Small intestine (tissue), 16 donors: ENCODE measurements at places on chromosomes 1 and 21. TPM values are rescaled to one million over a fixed set of nuclear protein-coding genes. Genes with fewer than 3 reads are reported as not detected.

- H3K27me3 ChIP-seq, result no peaks in the 10 kb centered on the region
- H3K4me1 ChIP-seq, result no peaks in the 10 kb centered on the region
- peak within 1 kb of the TSS; percentile 94 for H3K27ac ChIP-seq
- peak within 1 kb of the TSS; percentile 28 for H3K4me3 ChIP-seq
Measured at GRCh38 chr1:161198897-161199431, at the start of gene ADAMTS4. Gene ADAMTS4 (minus strand): TSS chr1:161199054. CDS start chr1:161198627, 427 bp downstream.

DNA sequence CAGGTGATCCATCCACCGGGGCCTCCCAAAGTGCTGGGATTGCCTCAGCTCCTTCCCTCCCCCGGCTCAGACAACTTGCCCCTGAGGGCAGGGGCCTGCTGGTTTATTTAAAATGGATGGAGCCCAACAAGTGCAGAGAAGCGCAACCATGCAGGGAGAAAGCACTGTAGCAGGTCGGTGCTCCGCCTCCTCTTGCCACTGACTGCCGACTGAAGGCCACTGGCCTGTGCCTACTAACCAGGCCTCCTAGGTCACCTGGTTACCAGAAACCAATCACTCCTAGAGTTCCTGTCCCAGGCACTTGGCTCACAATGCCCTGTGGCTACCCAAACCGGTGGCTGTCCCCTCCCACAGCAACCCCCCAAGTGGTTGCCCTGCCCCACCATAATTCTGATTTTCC, 35.9 kb downstream of the ZNF695 start:
- no peak overlapping the region for H3K27ac ChIP-seq
- no peak for DNase-seq
- H3K4me3 ChIP-seq, result no peak overlapping the region
- no peaks in the 10 kb centered on the region for H3K4me1 ChIP-seq
- H3K27me3 ChIP-seq, result no peaks in the 10 kb centered on the region

- no peaks in the 10 kb centered on the region for H3K36me3 ChIP-seq
- no peak for DNase-seq
- H3K4me3 ChIP-seq, result no peak overlapping the region
- H3K27ac ChIP-seq, result no peak overlapping the region
Measured at GRCh38 chr1:38727684-38728584, 131.6 kb downstream of the RRAGC start.

The C1orf226 gene
- 14.1 TPM for polyA plus RNA-seq

The PROK1 gene
- 0.06 TPM for polyA plus RNA-seq

- peaks cover 10% of the 10 kb centered on the region for H3K4me1 ChIP-seq
- H3K36me3 ChIP-seq, result no peaks in the 10 kb centered on the region
- H3K4me3 ChIP-seq, result no peak overlapping the region
- H3K27me3 ChIP-seq, result no peaks in the 10 kb centered on the region
- no peak for DNase-seq
Measured at GRCh38 chr21:38948377-38949069, 142.8 kb downstream of the ETS2 start.

The CLCA1 gene
- polyA plus RNA-seq, result 90.2 TPM

- no peaks in the 10 kb centered on the region for H3K36me3 ChIP-seq
- no peak overlapping the region for H3K27ac ChIP-seq
- H3K27me3 ChIP-seq, result no peaks in the 10 kb centered on the region
- H3K4me3 ChIP-seq, result no peak overlapping the region
Measured at GRCh38 chr1:234656070-234656895, 46.3 kb upstream of the IRF2BP2 start.

The GJA8 gene
- not detected for polyA plus RNA-seq

The ANGPTL3 gene
- polyA plus RNA-seq, result not detected

- peak; percentile 79 for DNase-seq
- H3K27ac ChIP-seq, result no peak overlapping the region
- H3K4me3 ChIP-seq, result peak overlapping the region; percentile 18
- H3K4me1 ChIP-seq, result no peaks in the 10 kb centered on the region
- H3K36me3 ChIP-seq, result no peaks in the 10 kb centered on the region
Measured at GRCh38 chr1:1355416-1355815, 2.9 kb downstream of the MXRA8 start.

- no peaks in the 10 kb centered on the region for H3K36me3 ChIP-seq
- no peak overlapping the region for H3K27ac ChIP-seq
- no peak overlapping the region for H3K4me3 ChIP-seq
- H3K4me1 ChIP-seq, result no peaks in the 10 kb centered on the region
Measured at GRCh38 chr1:236361909-236362590, 32.0 kb upstream of the EDARADD start.

GRCh38 chr1:151286619-151287340, 4.7 kb downstream of the ZNF687 start:
- no peaks in the 10 kb centered on the region for H3K27me3 ChIP-seq
- no peak overlapping the region for H3K4me3 ChIP-seq
- H3K4me1 ChIP-seq, result peaks cover 3% of the 10 kb centered on the region

- H3K4me3 ChIP-seq, result no peak overlapping the region
- no peak overlapping the region for H3K27ac ChIP-seq
- no peak for DNase-seq
- no peaks in the 10 kb centered on the region for H3K27me3 ChIP-seq
- no peaks in the 10 kb centered on the region for H3K36me3 ChIP-seq
Measured at GRCh38 chr1:181140398-181140797, 51.9 kb downstream of the IER5 start.

DNA sequence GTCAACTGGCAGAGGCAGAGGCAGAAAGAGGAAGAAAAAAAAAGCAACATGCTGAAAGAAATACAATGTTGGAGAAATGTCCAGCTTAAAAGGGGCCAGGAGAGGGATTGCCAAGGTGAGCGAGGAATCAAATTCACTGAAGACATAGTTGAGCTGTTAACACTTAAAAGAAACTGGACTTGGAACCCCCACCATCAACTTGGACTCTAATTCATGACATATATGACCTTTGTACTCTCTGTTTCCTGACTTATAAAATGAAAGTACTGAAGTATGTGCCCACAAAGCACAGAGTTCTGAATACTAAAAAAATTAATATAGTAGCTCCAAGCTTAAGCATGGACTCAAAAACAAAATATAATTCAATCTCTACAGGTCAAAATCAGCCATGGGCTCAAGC, 16.1 kb downstream of the PRR9 start:
- peaks cover 33% of the 10 kb centered on the region for H3K4me1 ChIP-seq
- peak; percentile 83 for DNase-seq
- no peaks in the 10 kb centered on the region for H3K36me3 ChIP-seq

The CCDC27 gene
- polyA plus RNA-seq, result not detected

DNA sequence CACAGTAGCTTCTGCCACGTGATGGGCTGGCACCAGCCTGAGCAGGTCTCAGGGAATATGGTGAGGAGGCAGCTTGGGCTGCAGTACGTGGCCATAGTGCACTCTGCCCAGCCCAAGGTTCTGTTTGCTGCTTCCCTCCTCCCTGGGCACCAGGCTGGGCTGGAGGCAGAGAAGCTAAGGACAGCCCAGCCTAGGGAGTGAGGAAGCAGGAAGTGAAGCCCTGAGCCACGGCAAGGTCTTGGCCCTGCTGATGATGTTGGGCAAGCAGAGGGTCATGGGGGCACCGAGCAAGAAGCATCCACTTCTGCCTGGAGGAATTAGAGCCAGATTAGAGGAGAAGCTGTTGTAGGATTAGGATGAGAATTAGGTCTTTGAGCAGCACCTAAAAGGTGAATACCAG, 326.7 kb upstream of the VAMP3 start:
- no peak overlapping the region for H3K4me3 ChIP-seq
- H3K4me1 ChIP-seq, result no peaks in the 10 kb centered on the region
- no peaks in the 10 kb centered on the region for H3K27me3 ChIP-seq
- no peak for DNase-seq

DNA sequence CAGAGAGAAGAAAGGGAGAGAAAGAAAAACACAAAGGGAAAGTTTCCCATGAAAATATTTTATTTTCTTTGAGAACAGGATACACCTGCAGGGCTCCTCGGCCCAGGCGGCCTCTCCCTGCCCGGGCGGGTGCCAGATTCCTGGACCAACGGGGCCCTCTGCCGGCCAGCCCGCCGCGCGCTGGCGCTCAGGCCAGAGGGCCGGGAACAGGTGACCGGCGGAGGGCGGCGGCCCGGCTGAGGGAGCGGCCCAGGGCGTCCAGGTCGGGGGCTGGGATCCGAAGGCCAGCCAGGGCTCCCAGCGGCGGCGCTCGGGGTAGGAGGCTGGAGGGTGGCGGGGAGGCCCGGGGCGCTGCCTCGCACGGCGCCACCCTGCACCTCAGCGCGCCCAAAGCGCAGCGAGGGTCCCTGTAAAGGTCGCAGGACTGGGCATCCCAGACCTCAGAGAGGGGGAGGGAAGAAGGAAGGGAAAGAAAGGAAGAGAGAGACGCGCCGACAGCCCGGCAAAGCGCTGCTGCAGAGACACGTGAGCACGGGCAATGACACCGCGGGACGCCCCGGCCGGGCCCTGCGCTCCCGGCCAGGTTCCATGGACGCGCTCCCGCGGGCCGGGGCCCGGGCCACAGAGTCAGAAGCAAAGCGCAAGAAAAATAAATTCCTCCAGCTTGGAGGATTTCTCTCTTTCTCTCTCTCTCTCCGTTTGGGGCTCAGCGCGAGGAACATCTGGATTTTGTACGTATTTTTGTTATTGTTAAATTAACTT, 927 bp downstream of the WNT9A start:
- peak overlapping the region; percentile 76 for H3K27ac ChIP-seq
- no peaks in the 10 kb centered on the region for H3K36me3 ChIP-seq
- H3K4me1 ChIP-seq, result peaks cover 1% of the 10 kb centered on the region
- DNase-seq, result peak; percentile 72

DNA sequence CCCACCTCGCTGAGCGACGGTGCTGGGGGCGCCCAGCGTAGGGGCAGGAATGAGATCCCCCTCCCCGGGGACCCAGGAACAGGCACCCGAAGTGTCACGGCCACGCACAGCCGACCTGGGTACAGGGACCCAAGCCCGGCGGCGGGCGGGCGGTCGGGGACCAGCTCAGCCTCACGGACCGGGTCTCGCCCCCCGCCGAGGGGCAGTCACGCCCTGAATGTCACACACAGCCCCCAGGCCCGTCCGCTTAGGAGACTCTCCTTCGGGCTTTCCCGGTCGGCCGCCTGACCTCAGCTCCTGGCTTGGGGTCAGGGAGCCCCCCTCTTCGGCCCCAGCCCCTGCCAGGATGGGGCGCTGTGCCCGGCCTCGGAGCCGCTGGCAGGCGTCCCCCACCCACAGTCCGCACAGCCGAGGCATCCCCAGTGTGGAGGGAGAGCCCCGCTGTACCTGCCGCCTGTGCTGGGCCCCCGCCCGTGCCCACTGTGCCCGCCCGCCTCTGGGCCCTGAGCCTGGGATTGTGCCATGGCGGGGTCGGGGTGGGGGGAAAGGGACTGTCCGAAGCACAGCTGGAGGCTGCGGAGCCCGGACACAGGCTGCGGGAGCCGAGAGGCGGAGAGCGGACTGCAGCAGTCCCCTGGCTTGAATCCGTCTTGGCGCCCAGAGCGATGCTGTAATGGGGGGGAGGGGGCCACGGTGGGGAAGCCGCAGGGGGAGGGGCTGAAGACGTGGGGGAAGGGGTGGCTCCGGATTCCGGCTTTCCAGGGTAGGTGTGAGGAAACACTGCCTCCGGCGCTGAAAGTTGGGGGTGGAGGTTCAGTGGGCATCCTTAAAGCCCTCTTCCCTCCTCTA, 627 bp upstream of the DLGAP3 start:
- no peaks in the 10 kb centered on the region for H3K36me3 ChIP-seq
- H3K4me1 ChIP-seq, result no peaks in the 10 kb centered on the region
- H3K27ac ChIP-seq, result no peak overlapping the region
- no peak for DNase-seq
- no peak overlapping the region for H3K4me3 ChIP-seq

DNA sequence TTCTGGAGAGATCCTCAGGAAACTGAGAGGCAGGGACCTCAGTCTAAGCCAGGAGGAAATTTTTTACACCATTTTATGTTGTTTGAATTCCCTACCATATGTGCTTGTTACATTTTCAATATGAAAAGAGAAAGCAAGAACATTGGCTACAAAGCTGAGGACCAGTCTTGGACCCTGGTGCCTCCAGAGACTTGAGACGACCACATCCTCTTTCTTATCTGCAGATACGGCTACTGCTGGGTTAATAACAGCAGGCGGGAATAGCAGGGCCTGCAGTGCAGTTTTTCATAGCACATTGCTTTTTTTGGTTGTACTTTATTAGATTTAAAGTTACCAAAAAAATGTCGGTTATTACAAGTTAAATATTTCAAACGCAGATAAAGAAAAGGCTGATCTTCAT, 3.9 kb downstream of the KDM4A start:
- no peak overlapping the region for H3K27ac ChIP-seq
- H3K4me3 ChIP-seq, result no peak overlapping the region
- peaks cover 25% of the 10 kb centered on the region for H3K36me3 ChIP-seq
- H3K4me1 ChIP-seq, result no peaks in the 10 kb centered on the region
- no peak for DNase-seq
